ENCODE measurements at places on chromosomes 12 and 14.
A peak's percentile ranks its signal among the peaks of the same experiment; 100 is the strongest.

DNA sequence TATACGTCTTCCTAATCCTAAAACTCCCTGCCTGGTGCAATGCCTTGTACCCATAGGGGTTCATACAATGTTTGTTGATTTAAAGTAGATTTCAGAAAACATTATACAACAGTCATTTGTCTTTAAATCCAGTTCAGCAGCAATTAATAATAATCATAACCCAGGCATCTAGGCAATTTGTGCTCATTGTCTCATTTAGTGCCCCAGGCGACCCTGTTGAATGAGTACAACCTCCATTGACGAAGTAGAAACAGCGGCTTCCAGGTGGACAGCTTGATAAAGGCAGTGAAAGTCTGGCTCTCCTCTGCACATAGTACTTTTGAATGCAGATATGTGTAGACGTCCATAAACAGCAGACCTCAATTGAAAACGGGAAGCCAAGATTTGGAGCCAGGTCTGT lies 82.9 kb upstream of the CPM start:
- no peak for DNase-seq

- no peak for DNase-seq
Measured at GRCh38 chr12:457676-458075, 2.1 kb upstream of the B4GALNT3 start.

GRCh38 chr14:106625186-106625585 lies 1098.8 kb downstream of the TMEM121 start:
- no peak for DNase-seq

GRCh38 chr14:65847075-65847847 lies 434.7 kb downstream of the FUT8 start:
- no peak for DNase-seq

DNA sequence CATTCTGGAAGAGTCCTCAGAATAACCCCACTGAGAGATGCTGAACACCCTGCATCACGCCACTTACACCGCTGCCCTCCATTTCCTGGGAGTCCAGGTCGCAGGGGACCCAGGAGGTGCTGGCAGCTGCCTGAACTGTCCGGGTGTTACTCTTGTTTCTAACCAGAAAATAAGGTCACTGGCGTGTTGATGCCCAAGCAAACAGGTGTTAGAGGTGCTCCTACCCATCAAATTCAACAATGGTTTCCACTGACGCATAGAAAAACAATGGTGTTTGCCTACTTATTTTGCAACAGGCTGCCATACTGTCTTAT lies 23.8 kb downstream of the PITPNM2 start:
- no peak for DNase-seq

DNA sequence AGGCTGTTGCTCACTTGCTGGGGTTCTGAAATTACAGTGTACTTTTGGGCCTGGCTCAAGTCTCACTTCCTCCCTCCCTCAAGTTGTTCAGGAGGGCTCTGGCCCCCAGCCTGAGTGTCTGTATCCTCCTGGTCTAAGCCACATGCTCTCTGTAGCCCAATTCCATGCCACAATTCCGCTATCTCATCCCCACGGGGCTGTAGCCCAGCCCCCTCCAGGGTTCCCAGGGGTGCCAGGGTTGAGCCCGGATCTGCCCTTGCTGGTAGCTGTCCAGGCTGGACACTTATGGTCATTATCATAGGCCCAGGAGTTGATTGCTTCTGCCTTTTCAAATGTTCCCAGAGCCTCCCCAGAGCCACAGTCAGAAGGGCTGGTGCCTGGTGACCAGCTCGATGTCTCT lies 65.3 kb downstream of the PRIMA1 start:
- DNase-seq, result no peak

- DNase-seq, result no peak
Measured at GRCh38 chr12:13962699-13963098, 18.7 kb downstream of the GRIN2B start.

GRCh38 chr14:67738740-67739504 lies 37.2 kb downstream of the RDH12 start:
- no peak for DNase-seq

- no peak for DNase-seq
Measured at GRCh38 chr12:78580296-78580695, 284.3 kb upstream of the SYT1 start.

DNA sequence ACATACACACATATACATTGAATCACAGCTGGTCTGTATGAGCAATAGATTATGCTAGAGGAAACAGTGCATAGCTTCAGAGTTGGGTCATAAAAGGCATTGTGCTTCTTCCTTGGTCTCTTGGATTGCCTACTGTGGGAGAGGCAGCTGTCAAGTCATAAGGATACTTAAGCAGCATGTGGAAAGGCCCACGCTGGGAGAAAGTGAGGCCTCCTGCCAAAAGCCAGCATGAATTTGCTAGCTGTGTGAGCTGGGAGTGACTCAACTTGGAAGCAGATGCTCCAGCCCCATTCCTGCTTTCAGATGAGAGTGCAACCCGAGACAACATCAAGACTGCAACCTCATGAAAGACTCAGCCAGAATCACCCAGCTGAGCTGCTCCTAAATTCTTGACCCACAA lies 311.9 kb upstream of the TBX3 start:
- no peak for DNase-seq

- no peak for DNase-seq
Measured at GRCh38 chr12:6724409-6724797, 557 bp downstream of the COPS7A start.

DNA sequence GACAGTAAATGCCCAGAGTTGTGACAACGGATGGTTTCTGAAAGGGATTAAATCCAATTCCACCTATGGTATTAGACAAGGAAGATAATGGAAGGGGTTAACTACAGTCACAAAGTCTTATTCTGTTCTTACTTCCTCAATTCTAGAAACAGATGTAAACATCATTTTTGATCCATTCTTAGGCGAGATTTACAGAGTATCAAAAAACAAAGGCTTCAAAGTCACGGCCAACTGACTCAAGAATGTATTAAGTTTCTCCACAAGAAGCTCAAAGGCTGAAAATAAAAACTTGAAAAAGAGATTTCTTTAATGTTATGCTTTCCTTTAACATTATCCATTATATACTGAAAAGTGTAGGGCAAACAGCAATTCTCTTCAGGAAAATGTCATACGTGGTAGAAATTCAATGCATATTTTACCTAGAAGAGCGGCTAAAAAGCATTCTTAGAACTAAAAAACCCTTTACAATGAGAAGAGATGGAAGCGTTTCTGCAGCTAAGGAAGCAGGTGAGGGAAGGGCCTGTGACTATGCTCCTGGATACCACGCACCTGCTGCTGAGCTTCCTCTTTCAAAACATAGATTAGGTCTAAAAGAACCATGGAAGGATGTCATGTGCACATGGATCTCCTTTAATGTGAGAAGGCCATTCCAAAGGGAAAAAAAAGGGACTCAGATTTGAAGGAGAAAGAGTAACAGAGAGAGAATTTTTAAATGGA lies 185.8 kb downstream of the STXBP6 start:
- DNase-seq, result no peak

GRCh38 chr14:103312006-103312635 lies 21.9 kb upstream of the EIF5 start:
- DNase-seq, result no peak

- DNase-seq, result peak; percentile 22
Measured at GRCh38 chr12:48351022-48351708, 446 bp upstream of the ZNF641 start.

DNA sequence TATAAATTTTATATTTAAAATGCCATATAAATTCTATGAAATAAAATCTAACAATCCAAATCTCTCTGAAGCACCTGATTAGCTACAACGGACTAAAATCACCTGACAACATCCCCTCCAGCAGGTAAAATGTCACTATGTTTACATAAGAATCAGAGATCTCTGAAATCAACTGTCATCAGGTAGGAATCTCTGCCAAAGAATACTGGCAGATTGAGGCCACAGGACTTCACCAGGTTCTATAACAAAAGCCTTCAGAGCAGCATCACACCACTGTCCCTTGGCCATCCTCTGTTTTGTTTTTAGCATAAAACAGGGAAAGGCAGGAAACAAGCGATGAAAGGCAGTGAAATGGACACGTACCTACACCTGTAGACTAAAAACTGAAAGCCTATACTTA lies 22.1 kb downstream of the FGD6 start:
- no peak for DNase-seq

GRCh38 chr14:55441286-55441685 lies 870 bp upstream of the TBPL2 start:
- no peak for DNase-seq

DNA sequence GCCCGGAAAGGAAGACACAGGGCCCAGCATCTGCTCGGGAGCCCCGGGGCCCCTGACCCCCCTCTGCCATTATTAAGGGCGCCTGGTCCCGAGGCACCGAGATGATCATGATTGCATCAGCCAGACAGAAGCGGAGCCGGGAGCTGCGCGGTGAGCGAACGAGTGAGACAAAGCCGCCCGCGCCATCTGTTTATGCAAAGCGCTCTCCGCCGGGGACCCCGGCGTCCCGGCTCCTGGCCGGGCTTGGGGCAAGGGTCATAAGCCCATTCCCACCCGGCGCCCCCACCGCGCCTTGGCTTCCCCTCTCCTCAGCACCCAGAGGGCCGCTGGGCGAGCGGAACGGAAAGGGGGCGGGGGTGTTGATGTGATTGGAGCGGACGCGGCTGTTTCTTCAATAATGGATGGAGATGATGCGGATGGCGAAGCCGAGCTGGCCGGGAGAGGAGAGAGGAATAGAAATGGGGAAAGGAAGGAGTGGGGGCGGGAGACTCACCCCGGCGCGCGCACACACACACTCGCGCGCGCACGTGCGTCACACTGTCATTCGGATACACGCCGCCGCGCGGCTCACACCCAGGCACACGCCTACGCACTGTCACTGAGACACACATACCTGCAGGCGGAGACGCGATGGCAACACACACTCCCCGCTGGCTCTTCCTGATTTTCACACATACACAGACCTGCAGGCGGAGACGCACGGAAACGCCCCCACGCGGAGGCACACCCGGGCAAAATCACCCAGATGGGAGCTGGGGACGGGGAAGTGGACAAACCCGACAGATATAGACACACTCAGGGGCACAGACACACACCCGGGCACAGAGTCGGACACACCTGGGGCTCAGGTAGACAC lies 10.7 kb downstream of the STAC3 start:
- no peak for DNase-seq

DNA sequence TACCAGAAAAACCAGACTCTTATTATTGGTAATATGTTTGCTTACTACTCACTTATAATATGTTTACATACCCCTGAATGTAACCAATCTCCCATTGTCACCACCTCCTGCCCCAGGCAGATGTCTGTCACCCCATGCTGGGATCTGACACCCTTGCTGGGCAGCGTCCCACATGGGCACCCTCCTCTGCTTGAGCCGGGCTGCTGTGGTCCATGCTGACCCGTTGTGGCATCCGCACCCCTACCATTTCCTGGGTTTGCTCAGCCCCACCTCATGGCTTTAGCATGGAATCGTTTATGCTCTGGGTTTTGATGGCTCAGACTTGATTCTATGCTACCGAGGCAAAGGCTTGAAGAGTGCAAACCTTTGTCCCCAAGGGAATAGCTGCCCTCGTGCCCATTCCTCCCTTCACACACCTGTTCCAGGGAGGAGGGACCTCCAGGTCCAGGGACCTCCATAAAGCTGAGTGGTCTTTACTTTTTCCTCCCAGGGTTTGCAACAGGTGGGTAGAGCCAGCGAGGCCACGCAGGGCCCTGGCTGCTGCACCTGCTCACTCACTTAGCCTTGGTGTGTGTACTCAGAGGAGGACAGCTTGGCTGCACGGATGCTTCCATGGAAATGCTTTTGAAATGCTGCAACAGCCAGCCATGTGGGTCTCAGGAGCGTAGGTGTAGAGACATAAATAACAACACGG lies 68.7 kb downstream of the PRMT8 start:
- DNase-seq, result no peak

DNA sequence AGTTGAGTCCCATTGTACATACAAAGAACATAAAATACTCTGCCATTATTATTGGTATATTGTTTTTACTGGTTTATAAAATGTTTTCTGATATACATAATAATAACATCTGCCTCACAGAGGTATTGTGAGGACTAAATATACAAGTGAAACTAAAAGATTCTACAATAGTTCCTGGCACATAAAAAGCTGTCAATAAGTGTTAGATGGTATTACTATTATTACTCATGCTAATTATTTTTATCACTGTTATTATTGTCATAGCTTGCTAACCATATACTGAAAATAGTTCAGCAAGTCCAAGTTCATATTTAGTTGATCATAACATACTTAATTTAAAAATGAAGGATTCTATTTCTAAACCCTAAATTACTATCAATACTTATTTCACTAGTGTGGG lies 34.4 kb downstream of the BTG1 start:
- no peak for DNase-seq

DNA sequence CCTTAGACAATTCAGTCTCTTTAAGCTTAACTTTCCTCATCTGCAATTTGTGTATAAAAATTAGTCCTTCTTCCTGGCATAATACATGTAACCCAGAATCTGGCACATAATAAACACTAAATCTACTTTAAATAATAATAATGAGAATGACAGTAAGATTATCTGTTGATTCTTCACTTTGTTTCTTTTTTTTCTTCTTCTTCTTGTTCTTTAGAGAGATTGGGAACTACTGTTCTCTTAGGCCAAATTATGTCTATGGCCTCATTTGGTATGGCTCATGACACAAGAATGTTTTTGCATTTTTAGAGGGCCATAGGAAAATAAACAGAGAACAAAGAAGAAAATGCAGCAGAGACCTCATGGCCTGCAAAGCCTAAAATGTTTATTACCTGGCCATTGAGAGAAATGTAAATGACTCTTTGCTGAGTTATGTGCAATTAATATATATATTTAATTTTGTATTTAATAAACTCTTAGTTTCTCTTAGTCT lies 275.8 kb downstream of the SLC6A15 start:
- no peak for DNase-seq

- no peak for DNase-seq
Measured at GRCh38 chr12:59414051-59414450, 181.8 kb upstream of the SLC16A7 start.

GRCh38 chr14:32825058-32825457 lies 113.6 kb upstream of the NPAS3 start:
- DNase-seq, result no peak

DNA sequence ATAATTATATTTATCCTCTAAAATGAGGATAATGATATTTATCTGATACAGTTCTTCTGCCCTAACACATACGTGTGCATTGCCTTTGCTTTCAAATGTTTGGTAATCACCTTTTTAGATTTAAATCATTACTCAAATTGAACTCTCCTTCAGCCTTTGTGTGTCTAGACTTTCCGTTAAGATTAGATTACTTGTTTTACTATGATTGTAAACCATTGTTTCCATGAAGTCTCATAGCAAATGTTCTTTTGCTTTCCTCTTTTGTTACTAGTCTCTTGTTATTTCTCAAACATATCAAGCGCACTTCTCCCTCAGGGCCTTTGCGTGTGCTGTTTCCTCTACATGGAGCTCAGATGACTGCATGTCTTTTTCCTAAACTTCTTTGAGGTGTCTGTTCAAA lies 63.7 kb downstream of the ETV6 start:
- no peak for DNase-seq

DNA sequence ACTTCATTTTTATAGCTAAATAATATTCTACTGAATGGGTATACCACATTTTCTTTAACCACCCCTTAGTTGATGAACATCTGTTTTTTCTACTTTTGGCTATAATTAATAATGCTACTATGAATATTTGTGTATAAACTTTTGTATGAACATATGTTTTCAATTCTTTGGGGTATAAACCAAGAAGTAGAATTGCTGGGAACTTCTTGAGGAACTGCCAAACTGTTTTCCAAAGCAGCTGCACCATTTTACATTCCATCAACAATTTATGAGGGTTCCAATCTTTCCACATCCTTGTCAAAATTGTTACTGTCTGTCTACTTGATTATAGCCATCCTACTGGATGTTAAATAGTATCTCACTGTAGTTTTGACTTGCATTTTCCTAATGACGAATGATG lies 221.8 kb downstream of the PRKD1 start:
- DNase-seq, result no peak

- DNase-seq, result peak; percentile 27
Measured at GRCh38 chr14:30521899-30522736, 36.8 kb upstream of the G2E3 start.
